Fibroblast of lung (primary cell): ENCODE measurements at places on chromosomes 1 and 21. TPM values are rescaled to one million over a fixed set of nuclear protein-coding genes. Genes with fewer than 3 reads are reported as not detected.

GRCh38 chr1:51417496-51418383 lies 87.4 kb upstream of the TTC39A start:
- H3K27me3 ChIP-seq, result no peaks in the 10 kb centered on the region
- H3K27ac ChIP-seq, result no peak overlapping the region
- DNase-seq, result peak; percentile 22
- H3K36me3 ChIP-seq, result no peaks in the 10 kb centered on the region

GRCh38 chr1:227910511-227911153 lies 37.1 kb downstream of the WNT9A start:
- H3K27me3 ChIP-seq, result no peaks in the 10 kb centered on the region
- H3K36me3 ChIP-seq, result no peaks in the 10 kb centered on the region
- H3K4me1 ChIP-seq, result no peaks in the 10 kb centered on the region

DNA sequence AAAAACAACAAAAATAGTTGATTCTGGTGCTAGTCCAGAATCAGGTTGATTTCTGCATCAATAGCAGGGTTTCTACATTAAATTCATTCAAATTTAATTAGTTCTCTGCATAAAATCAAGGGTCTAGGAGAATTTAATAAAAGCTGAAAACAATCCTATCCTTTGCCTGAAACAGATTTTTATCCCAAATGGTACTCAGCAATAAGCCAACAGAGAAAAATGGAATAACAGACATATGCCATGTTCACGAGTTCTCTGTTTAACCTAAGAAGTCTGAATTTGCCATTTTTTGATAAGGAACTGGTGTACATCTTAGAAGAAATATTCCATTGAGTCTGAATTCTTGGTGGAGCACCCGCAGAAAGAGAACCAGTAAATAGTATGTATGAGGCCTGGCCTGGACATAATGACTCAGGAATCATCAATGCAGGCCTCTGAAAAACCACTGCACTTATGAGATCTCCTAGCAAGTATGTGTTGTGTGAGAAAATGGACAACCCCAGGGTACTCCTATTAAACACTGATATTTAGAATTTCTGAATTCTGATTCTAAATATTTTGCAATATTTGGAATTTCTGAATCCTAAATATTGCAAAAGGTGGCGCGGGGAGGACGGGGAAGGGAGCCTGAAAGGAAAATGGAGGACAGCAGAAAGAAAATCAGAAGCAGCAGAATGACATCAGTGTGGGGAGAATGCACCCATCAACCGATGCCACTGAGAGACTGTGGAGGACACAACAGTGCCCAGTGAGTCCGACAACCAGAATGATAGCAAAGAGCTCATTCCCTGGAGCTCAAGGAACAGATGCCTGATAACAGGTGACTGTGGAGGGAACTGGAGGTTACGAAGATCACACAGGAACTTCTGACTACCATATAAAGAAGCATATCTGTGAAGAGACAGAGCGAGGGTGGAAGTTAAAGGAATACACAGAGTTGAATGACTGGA lies 97.6 kb downstream of the APP start:
- H3K36me3 ChIP-seq, result no peaks in the 10 kb centered on the region
- no peaks in the 10 kb centered on the region for H3K27me3 ChIP-seq
- no peak overlapping the region for H3K27ac ChIP-seq
- no peak overlapping the region for H3K4me3 ChIP-seq

GRCh38 chr1:150874455-150875196 lies 1.8 kb downstream of the ARNT start:
- H3K4me1 ChIP-seq, result no peaks in the 10 kb centered on the region
- DNase-seq, result no peak
- H3K27ac ChIP-seq, result peak overlapping the region; percentile 84

VN1R5 gene
- total RNA-seq, result not detected in 2 replicates

GRCh38 chr1:210207597-210208450 lies 24.8 kb upstream of the SERTAD4 start:
- no peak overlapping the region for H3K4me3 ChIP-seq
- no peak overlapping the region for H3K27ac ChIP-seq
- DNase-seq, result no peak
- H3K4me1 ChIP-seq, result no peaks in the 10 kb centered on the region

GRCh38 chr1:47805921-47806361 lies 191.2 kb downstream of the TRABD2B start:
- no peak for DNase-seq
- no peak overlapping the region for H3K27ac ChIP-seq
- no peaks in the 10 kb centered on the region for H3K27me3 ChIP-seq
- H3K4me1 ChIP-seq, result no peaks in the 10 kb centered on the region

DNA sequence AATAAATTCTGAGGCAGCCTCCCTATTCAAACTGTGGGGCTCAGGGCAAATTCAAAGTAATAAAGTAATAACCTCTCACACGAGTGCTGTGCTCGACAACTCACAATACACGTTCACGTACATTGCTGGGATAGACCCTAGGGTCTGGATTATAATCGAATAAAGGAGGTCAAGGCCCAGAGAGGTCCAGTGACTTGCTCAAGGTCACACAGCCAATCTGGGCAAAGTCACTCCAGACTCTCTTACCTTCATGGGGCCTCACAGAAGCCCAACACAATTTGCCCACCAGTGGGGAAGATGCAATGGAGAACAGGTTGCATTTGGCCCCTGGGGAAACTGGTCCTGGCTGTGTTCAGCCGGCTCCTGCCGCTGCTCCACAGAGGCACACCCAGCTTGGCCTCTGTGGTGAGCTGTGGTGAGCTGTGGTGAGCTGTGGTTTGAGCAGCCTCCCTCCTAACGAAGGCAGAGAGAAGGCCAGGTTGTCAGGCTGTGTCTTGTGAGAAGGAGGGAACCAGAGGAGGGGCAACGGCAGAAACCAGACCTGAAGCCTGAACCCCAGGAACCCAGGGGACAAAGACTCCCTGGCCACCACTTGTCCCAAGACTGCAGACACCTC lies 35.1 kb downstream of the NUAK2 start:
- no peak overlapping the region for H3K4me3 ChIP-seq
- H3K27me3 ChIP-seq, result no peaks in the 10 kb centered on the region
- H3K27ac ChIP-seq, result no peak overlapping the region
- no peaks in the 10 kb centered on the region for H3K36me3 ChIP-seq
- peak; percentile 86 for DNase-seq

DMBX1 gene
- total RNA-seq, result not detected in 2 replicates

ARMH1 gene
- total RNA-seq, result 2.3 and 6.4 TPM in 2 replicates

DNA sequence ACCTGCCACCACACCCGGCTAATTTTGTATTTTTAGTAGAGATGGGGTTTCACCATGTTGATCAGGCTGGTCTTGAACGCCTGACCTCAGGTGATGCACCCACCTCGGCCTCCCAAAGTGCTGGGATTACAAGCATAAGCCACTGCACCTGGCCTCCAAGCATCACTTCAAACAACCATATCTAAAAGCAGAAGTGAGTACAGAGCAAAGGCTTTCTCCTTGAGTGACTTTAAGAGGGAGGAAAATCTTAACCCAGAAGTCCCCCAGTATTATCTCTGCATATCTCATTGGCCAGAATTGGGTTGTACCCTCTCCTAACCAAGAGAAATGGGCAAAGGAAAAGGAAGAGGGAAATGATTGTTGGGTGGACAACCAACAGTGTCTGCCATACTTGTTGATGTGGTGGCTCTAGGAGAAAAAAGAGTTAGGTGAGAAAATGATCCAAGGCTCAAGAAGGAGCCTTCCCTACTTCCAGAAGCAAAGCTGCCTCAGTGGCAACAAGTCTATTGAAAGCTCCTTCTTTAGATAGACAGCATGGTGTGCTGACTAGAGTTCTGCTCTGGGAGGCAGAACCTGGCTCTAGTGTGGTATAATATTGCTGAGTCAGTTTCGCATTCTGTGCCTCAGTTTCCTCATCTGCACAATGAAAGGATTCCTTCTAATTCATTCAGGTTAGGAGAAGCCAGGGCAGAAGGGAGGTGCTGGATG lies 16.8 kb upstream of the FOXE3 start:
- DNase-seq, result no peak
- no peaks in the 10 kb centered on the region for H3K36me3 ChIP-seq
- no peak overlapping the region for H3K27ac ChIP-seq
- peaks cover 12% of the 10 kb centered on the region for H3K27me3 ChIP-seq

DNA sequence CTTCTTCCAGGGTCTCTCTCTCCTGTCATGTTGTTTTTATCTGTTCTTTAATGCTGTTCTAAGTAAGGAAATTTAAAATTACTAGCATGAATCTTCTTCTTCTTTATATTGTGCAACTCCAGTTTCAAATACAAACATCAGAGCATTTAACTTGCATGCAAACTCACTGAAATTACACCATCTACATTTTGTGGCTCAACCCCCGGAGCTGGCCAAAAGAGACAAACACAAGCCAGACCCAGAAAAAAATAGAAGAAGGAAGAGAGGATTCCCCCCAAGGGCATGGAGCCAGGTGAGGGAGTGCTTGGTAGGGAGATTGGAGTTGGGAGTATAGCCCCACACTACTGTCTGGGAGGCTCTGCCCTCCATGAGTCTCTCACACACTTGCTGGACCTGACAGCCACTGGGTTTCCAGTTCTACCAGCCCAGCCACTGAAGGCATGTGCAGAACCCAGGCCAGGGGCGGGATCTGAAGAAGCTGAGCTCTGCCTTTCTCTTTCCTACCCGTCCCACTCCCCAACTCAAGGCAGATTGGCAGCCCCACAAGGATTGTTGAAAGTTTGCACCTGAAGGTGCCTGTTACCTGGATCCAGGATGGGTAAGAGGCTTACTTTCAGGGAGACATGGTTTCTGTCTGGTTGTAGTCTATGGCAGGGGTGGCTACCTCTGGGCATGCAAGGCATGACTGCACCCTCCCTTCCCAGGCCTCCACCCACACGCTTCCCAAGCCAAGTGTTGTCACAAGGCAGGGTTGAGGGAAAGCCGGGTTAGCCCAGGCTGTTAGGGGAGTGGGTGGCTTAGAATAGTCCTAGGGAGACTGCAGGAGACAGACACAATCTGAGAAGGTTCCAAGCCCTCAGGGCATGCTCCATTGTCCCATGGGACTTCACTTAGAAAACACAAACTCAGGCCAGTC lies 297.2 kb downstream of the TGFB2 start:
- no peaks in the 10 kb centered on the region for H3K36me3 ChIP-seq
- no peaks in the 10 kb centered on the region for H3K27me3 ChIP-seq
- H3K27ac ChIP-seq, result no peak overlapping the region
- H3K4me1 ChIP-seq, result no peaks in the 10 kb centered on the region

DDAH1 gene
- 22.6 and 50.0 TPM in 2 replicates for total RNA-seq

NCF2 gene
- total RNA-seq, result 0.77 and 2.6 TPM in 2 replicates

TATDN3 gene
- 15.4 and 22.5 TPM in 2 replicates for total RNA-seq

- no peak overlapping the region for H3K27ac ChIP-seq
- H3K36me3 ChIP-seq, result no peaks in the 10 kb centered on the region
- DNase-seq, result no peak
- peaks cover 16% of the 10 kb centered on the region for H3K4me1 ChIP-seq
- H3K27me3 ChIP-seq, result no peaks in the 10 kb centered on the region
- H3K4me3 ChIP-seq, result no peak overlapping the region
These were observed 140.1 kb upstream of the DUSP10 start for GRCh38 chr1:221881805-221882581.

DNA sequence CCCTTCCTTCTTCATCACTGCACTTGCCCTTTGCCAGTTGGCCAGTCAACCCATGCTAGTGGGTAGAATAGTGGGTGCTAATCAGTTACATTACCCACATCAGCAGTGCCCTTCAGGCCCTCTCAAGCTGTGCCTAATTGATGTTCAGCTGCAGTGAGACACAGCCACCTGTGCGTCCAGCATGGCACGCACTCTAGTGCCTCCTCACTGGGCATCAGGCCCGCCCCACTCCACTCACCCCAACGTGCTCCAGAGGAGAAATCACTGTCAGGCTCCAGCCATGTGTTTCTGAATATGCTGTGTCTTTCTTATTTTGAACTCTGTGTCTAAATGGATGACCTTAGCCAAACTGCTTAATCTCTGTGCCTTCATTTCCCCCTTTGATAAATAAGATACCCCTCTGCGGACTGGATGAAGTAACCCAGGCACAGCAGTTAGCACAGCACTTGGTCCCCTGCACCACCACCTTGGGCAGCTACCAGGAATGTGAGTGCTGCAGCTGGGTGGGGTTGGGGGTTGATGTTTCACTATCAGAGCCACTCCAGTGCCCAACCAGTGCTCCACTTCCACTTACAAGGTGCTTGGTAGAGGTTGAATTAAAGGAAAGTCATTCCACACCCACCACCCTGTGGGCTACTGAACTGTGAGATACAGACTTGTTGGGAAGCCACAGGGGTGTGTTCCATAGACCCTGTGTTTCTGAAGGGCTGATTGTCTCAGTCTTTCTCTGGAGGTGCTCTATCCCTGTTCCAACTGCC lies 8.9 kb upstream of the ADORA3 start:
- H3K27me3 ChIP-seq, result no peaks in the 10 kb centered on the region
- H3K27ac ChIP-seq, result no peak overlapping the region
- no peaks in the 10 kb centered on the region for H3K36me3 ChIP-seq
- DNase-seq, result no peak
- peaks cover 9% of the 10 kb centered on the region for H3K4me1 ChIP-seq

DNA sequence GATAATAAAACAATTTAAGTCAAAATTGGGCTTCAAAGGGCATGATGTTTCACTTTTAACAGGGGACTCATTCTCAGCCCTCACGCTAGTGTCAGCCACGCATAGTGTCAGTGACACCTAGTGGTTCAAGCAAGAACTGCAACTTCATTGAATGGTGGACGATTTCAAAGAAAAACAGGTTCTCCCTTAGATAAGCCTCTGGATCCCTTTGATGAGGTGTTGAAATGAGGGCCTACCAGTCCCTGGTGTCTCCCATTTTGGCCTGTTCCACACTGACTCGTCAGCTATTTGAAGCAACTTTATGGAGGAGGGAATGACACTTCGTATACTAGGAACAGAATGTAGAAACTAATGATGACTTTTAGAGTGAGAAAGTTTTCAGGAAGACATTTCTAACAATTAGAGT lies 56.2 kb downstream of the FCRL5 start:
- H3K4me3 ChIP-seq, result no peak overlapping the region
- H3K27ac ChIP-seq, result no peak overlapping the region
- peak; percentile 24 for DNase-seq
- H3K4me1 ChIP-seq, result no peaks in the 10 kb centered on the region

ERICH3 gene
- total RNA-seq, result under 0.01 and 0.17 TPM in 2 replicates

- H3K27me3 ChIP-seq, result no peaks in the 10 kb centered on the region
- no peaks in the 10 kb centered on the region for H3K36me3 ChIP-seq
- H3K4me1 ChIP-seq, result no peaks in the 10 kb centered on the region
- DNase-seq, result no peak
These were observed 161.2 kb upstream of the SNX7 start for GRCh38 chr1:98500324-98500723.

ZNF683 gene
- total RNA-seq, result not detected in 2 replicates

FTCD gene
- 0.26 and 1.3 TPM in 2 replicates for total RNA-seq

GRCh38 chr1:111747282-111747734 lies 8.1 kb upstream of the INKA2 start:
- DNase-seq, result peak; percentile 84
- no peak overlapping the region for H3K27ac ChIP-seq
- H3K4me1 ChIP-seq, result peaks cover 11% of the 10 kb centered on the region
- H3K27me3 ChIP-seq, result no peaks in the 10 kb centered on the region
- H3K36me3 ChIP-seq, result no peaks in the 10 kb centered on the region

ARHGEF10L gene
- total RNA-seq, result 13.1 and 24.3 TPM in 2 replicates

SOAT1 gene
- 31.1 and 50.5 TPM in 2 replicates for total RNA-seq

DNA sequence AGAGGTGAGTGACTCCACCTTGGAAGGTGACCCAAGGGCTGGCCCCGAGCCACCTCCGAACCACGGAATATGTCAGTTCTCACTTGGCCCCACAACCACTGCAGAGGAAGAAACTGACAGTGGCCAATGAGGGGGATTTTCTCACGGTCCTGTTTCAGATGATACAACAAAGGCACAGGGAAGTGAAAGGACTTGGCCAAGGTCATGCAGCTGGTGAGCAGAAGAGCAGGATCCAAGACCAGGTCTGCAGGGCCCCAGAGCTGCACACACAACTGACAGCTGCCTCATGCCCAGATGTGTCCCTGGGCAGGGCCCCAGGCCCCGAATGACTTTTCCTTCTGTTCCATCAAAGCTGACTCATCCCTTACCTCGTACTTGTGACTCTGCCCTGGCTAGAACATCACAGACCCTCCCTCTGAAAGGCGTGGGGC lies 25.8 kb upstream of the EVA1B start:
- peak overlapping the region; percentile 98 for H3K27ac ChIP-seq
- H3K4me1 ChIP-seq, result peaks cover 48% of the 10 kb centered on the region
- no peaks in the 10 kb centered on the region for H3K27me3 ChIP-seq
- no peak overlapping the region for H3K4me3 ChIP-seq
- DNase-seq, result peak; percentile 59
- peaks cover 32% of the 10 kb centered on the region for H3K36me3 ChIP-seq
